ENCODE measurements at places on chromosomes 12 and 14. TPM values are rescaled to one million over a fixed set of nuclear protein-coding genes. Genes with fewer than 3 reads are reported as not detected.

The TEAD4 gene
- 29.0 TPM for total RNA-seq

The C14orf39 gene
- not detected for total RNA-seq

The P2RX2 gene
- total RNA-seq: 0.27 TPM

The CPNE6 gene
- 0.71 TPM for total RNA-seq

The IL31 gene
- total RNA-seq: not detected

Data from aorta (tissue), 5 donors.